ENCODE measurements at places on chromosomes 1 and 21.
A peak's percentile ranks its signal among the peaks of the same experiment; 100 is the strongest.

GRCh38 chr1:27044613-27045151, 32.0 kb upstream of the TENT5B start:
- peak; percentile 62 for DNase-seq

- no peak for DNase-seq
These were observed 17.1 kb upstream of the KCND3 start for GRCh38 chr1:112006416-112007025.

DNA sequence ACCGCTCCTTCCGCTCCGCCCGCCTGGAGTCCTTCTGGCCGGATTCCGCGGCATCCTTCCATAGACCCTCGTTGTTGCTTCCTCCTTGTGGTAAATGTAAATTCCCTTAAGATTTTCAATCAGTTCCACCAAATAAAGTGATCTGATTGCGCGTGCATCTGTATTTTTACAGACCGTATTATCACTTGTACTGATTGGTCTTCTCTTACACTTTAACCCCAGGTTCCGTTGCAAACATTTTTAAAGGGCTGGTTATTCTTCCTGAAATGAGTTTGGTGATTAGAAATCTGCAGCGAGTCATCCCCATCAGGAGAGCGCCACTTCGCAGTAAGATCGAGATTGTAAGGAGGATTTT, 483 bp downstream of the YBEY start:
- DNase-seq = peak; percentile 42

- DNase-seq = no peak
These were observed 19.3 kb downstream of the SPEN start for GRCh38 chr1:15866721-15867201.

- no peak for DNase-seq
These were observed 174.7 kb downstream of the LBR start for GRCh38 chr1:225253173-225253572.

DNA sequence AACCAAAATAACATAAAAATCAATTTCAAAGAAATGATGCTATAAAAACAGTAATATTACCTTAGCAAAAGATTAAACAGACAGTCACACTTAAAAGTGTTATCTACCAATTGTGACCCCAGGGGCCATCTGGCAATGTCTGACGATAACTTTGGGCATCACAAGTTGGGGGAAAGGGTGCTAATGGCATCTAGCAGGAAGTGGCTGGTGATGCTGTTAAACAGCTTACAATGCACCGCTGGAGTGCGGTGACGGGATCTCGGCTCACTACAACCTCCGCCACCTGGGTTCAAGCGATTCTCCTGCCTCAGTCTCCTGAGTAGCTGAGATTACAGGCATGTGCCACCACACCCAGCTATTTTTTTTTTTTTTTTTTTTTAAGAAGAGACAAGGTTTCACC, 27.6 kb downstream of the NUP133 start:
- DNase-seq = no peak

GRCh38 chr1:161492827-161493226, 12.4 kb upstream of the FCGR2A start:
- DNase-seq = no peak

DNA sequence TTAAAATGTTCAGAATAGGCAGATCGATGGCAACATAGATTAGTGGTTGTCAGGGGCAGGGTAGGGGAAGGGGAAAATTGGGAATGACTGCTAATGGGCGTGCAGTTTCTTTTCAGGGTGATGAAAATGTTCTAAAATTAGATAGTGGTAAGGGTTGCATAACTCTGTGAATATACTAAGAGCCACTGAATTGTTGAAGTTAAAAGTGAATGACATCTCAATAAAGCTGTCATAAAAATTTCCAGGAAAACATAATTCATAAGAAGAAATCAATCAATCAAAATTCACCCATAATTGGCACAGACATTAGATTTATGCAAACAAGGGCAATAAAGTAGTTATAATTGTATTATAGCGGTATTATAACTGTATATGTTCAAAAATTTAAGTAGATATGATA, 228.2 kb downstream of the PCP4 start:
- DNase-seq = no peak

GRCh38 chr1:18537386-18538306, 56.9 kb downstream of the KLHDC7A start:
- DNase-seq = no peak

DNA sequence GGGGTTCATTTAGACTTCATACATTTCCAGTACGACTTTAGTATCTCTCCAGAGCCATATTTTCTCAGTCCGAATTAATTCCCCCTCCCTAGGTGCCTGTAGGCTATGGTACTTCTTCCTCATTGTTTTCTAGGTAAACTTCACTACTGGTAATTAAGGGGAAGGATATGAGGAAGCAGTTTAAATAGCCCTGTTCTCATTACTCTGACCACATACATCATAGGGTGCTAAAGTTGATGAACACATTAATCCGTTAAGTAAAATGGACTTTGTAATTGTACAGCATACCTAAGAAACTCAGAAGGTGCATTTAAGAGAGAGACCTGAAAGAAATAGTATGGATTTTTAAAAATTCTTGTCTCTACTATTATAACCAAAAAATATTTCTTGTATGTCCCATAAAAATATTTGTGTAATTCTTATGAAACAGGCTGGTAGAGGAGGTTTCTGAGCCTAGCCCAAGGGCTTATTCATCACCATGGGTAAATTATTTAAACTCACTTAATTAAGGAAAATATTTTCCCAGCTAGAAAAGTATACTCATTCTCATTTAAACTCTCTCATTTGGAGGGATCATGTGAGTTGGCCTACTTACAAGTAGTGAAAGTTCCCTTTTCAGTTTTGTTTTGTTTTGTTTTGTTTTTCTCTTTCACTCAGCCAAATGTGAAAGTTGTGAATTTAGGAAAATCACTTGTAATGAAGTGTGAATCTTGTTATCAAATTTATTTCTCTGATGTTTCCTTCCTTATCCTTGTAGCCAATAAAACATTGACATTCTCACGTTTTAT, 2.0 kb downstream of the PRMT6 start:
- DNase-seq = no peak

DNA sequence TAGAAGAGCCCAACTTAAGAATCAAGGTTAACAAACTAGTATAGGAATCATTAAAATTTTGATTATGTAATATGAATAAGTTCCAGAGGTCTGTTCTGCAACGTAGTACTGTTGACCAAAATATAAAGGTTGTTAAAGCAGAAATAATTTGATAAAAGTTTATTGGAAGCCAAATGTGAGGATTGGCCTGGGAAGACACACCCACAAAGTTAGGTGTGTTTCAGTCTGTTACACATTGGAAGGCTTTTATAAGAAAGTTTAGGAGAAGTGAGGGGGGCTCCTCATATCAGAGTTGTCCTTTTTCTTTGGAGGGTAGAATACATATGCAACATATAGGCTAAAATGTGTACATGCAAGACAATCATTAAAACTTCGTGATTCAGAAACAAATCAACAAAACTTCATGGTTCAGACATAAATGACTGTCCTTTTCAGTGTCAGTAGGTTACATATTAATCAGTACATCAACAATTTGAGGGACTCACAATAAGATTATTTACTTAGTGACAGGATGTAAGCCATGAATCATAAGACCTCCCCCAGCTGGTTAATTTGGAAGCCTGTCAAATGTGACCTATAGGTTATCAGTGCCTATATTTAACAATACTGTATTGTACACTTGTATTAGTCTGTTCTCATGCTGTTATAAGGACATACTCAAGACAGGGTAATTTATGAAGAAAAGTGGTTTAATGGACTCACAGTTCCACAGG, 245.0 kb upstream of the B3GALT2 start:
- no peak for DNase-seq

GRCh38 chr1:54254055-54254454, 54.1 kb downstream of the MRPL37 start:
- DNase-seq = no peak

GRCh38 chr1:61222240-61222639, 139.9 kb downstream of the NFIA start:
- DNase-seq = no peak

GRCh38 chr21:16583556-16583955, 853.8 kb downstream of the USP25 start:
- DNase-seq = no peak

GRCh38 chr1:205317311-205317917, 4.1 kb downstream of the NUAK2 start:
- DNase-seq = no peak

GRCh38 chr1:231187571-231187970, 25.7 kb downstream of the TRIM67 start:
- no peak for DNase-seq

GRCh38 chr1:47432071-47433036, 5.5 kb upstream of the FOXD2 start:
- peak; percentile 59 for DNase-seq

- DNase-seq = no peak
These were observed 15.7 kb upstream of the ANGPTL1 start for GRCh38 chr1:178886551-178886950.

GRCh38 chr1:234148350-234148749, 224.9 kb upstream of the COA6 start:
- DNase-seq = no peak

GRCh38 chr1:218304281-218305039, 19.4 kb downstream of the RRP15 start:
- no peak for DNase-seq

GRCh38 chr1:201259476-201260235, 23.6 kb upstream of the PKP1 start:
- DNase-seq = no peak

GRCh38 chr1:157652859-157653493, 47.6 kb downstream of the FCRL3 start:
- no peak for DNase-seq

GRCh38 chr1:22323846-22324504, 127.7 kb upstream of the ZBTB40 start:
- DNase-seq = no peak

GRCh38 chr21:46082713-46082962, 15.3 kb upstream of the COL6A2 start:
- DNase-seq = no peak

DNA sequence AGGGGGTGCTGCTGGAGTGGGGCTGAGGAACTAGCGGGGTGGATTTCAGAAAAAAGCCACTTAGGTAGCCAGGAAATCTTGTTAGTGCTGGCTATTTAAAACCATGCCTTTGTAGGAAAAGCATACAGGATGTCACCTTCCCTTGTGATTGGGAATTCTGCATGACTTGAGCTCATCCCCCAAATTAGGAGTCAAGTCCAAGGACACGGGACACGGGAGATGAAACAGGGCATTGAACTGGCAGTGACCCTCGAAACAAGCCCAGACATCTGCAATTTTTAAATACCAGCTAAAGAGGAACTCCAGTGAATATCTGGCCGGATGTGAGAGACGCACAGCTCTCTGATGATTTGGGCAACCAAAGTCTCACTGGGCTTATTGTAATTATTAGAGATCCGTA, 32.8 kb downstream of the C2CD2 start:
- DNase-seq = no peak

DNA sequence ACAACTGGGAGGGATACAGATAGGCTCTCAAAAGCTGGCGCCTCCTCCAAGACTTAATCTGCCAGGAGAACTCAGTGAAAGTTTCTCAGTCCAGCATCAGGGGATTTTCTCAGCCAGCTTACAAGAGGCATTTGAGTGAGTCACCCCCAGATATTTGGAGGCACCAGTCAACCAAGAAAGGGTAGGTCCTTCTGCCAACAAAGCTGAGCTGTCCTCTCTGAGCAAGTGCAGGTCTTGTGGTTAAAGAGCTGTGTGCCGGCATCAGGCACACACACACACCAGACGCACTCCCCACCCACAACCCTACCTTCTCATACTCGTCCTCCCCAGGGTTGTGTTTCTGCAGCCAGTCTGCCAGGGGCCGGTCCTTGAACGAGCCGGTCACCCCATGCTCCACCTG, 27.0 kb upstream of the PPP1R15B start:
- peak; percentile 94 for DNase-seq

DNA sequence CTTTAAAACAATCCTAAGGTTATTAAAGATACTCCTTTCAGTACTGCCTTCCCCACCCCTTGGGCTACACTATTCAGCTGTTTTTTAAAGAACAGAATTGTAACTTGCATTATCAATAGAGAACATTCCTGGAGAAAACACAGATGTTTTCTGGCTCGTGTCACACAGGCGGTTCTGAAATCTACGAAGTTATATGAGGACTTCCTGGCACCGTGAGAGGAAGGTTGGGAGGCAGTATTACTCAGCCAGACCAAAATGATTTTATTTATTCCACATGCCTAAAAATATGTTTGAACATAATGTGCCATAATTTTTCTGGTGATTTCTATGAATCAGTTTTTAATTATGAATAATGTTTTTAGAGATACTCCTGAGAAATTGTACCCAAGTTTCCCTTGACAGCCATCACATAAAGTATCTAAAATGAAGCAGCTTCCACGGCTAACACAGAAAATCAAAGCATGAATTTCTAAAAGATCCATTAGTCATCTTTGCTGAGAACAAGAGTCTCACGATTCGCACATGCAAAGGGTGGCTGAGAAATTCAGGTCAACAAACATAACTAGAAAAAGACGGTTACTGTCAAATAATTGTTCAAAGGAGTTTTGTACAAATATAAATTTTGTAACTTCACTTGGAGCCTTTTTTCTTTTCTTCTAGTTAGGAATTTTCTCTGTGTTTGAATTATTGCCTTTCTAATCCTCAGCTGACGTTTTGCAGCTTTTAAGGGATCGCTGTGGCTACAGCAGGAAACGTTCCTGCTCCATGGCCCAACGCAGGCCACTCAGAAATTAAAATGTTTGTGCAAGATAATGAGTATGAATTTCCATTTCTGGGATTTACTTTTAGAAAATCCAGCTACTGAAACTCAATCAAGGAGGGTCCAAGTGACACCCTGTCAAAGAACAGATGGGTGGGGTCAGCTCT, 8.0 kb upstream of the SIM2 start:
- DNase-seq = no peak

- no peak for DNase-seq
These were observed 393.4 kb downstream of the KCNT2 start for GRCh38 chr1:196214866-196215265.

GRCh38 chr21:15254111-15254510, 189.3 kb upstream of the NRIP1 start:
- DNase-seq = no peak

DNA sequence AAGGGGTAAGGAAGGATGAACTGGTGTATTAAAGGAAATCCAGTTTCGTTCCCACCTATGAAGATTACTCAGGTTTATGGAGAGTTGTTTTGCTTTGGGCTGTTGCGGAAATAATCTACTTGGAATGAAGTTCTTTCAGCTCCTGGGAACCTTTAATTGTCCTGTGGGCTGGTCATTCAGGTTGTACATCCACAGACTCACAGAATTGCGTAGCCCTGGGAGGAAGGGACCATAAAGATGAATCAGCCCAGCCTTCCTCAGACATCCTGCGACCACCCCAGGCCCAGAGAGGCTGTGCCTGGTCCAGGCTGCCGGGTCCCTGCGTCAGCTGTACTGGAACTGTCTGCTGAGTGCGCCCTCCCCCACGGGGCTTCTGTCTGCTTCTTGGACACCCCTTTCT, 72.7 kb downstream of the GALNT2 start:
- DNase-seq = no peak

GRCh38 chr1:6870086-6870485, 84.8 kb downstream of the CAMTA1 start:
- peak; percentile 36 for DNase-seq
